ENCODE measurements at places on chromosomes 5 and 9.

GRCh38 chr5:137075163-137075970 lies 423.8 kb downstream of the SPOCK1 start:
- DNase-seq: peak; percentile 47

- DNase-seq: no peak
Observed at GRCh38 chr9:95763983-95764382, 111.5 kb upstream of the ERCC6L2 start.

DNA sequence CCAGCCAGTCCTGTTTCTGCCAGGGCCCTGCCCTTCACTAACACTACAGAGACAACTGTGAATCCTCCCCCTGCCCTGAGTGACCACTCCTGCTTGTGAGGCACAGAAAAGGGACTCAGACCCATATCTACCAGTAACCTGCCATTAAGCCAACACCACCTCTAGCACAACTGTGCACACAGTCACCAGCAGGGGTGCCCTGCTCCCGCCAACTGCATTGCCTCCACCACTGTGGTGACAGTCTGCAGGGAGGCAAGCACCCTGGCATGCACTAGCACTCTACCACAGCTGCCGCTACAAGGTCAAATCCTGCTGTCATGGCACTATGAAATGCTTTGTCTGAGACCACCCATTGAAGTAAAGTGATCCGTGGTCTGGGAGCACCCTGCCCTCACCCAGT lies 1028.5 kb upstream of the CDH9 start:
- DNase-seq: no peak

DNA sequence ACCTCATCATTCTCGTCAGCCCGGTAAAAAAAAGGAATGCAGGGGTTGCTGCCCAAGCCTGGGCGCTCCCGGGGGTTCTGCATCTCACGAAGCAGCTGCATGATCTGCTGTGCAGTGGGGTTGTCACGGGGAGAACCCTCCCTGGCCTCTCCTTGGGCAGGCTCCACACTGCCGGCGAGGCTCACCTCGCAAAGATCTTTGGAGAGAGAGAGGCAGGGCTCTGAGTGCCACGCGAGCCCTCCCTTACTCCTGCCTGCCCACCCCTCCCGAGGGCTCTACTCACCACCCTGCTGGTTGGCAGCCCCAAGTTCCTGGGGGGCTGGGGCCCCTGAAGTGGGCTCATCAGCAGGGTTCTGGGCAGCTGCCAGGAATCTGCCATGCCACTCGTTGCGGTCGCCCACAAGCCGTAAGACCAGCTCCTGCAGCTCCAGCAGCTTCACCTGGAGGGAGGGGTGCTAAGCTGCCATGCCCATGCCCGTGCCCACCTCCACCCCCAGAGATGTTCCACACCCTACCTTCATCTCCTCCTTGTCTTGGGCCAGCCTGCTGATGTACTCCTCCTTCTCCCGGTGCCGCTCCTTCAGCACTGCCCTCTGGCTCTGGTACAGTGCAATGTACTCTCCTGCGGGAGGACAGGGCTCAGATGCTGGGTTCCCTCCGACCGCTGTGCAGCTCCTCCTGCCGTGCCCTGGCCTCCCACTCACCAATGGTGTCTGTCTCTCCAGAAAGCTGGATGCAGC lies 18.6 kb downstream of the GOLGA2 start:
- no peak for DNase-seq

DNA sequence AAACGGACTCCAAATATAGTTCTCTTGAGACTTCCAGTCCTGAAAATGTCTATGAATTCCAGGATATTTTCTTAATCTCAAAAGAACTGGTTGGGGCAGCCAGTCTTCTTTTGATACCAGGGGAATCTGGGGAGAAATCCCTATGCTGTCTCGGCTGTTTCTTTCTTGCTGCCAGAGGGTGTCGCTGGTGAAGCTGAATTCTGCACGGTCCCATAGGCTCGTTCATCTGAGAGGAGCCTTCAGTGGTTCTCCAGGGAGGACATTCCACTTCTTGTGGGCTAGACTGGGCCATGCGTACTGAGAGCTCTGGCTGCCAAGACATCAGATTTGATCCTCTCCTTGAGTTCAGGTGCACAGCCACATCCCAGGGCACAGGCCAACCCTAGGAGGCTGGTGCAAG lies 155.0 kb upstream of the CLINT1 start:
- no peak for DNase-seq

- peak; percentile 7 for DNase-seq
Observed at GRCh38 chr5:103259705-103260355, 1.3 kb downstream of the MACIR start.

DNA sequence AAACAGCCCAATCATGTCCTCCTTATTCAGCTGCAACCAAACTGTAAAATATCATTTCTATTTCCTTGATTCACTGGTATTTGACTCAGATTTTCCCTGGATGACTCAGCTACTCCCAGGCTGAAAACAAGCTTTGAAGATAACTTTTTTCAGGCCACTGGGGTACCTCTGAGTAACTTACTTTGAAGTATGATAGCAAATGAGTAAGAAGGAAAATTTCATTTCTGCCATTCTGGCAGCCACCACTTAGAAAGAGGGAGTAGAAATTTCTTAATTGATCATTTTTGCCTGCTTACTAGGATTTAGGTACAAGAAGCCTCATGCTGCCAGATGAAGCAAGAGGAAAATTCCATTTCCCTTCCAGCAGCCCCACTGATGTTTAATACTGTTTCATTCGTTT lies 247.4 kb downstream of the PRELID2 start:
- no peak for DNase-seq

DNA sequence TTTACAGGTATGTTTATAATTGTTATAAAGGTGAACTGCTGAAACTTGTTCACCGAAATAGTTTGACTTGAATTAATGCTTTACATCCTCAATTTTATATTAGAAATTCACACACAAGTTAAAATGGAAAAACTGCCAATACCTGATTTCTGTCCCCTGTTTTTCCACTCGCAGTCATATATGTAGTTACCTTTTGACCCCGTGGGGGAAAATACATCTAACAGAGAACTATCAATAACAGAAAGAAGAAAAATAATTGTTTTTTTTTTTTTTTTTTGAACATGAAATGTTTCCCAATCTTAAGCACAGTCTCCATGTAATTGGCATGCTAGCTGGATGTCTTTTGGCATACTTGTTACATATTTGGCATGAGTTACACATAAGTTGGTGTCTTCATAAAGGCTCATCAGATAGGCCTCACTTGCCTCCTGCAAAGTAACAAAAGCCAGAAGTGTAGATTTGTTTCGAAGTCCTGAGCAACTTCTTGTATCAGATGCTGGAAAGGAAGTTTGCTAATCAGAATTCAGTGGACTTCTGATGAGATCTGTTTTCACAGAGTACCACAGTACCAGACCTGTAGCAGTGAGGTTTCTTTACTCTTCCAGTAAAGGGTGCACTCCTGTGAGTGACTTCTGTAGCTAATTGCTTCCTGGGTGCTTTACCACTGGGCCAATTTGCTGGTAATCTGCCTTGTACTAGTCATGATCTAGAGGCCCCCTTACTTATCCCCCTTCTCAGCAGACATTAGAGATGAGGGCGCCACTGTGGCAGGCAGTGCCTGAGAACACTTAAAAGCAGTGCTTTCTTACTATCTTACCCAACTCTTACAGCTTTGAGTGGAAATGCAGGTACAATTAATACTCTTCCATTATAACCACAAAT lies 36.2 kb upstream of the CXXC5 start:
- DNase-seq: no peak

- DNase-seq: no peak
Observed at GRCh38 chr9:36993933-36994764, 39.9 kb downstream of the PAX5 start.

- DNase-seq: no peak
Observed at GRCh38 chr9:88418025-88418424, 29.8 kb downstream of the SPIN1 start.

DNA sequence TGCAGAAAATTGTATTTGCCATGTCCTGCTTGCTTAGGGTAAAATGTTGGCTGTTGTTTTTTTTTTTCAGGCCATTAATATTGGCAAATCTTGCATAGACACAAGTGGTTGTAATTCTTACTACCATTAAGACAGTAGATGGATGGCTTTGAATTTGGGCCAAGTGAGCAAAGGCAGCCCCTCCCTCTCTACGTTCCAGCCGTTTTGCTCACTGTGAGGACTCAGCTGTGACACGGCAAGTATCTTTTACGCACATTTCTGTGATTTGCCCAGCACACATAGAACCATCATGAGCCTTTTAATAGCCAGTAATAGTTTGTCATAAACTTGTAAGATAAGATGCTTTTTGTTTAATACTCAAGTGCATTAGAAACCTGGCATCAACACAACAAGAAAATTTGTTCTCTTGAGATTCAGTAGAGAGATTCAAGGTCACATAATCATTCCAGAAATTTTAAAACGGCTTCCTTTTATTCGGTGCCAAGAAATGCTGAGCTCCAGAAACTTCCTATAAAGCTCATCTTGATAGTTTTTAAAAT lies 205.2 kb upstream of the ADCY2 start:
- DNase-seq: no peak
